Endothelial cell (in vitro differentiated cells): ENCODE measurements at places on chromosomes 4 and X.

- peak; percentile 3 for DNase-seq
Measured at GRCh38 chrX:123731987-123732669, 724 bp downstream of the THOC2 start.

GRCh38 chr4:53196882-53197771 lies 168.7 kb downstream of the SCFD2 start:
- DNase-seq: no peak

DNA sequence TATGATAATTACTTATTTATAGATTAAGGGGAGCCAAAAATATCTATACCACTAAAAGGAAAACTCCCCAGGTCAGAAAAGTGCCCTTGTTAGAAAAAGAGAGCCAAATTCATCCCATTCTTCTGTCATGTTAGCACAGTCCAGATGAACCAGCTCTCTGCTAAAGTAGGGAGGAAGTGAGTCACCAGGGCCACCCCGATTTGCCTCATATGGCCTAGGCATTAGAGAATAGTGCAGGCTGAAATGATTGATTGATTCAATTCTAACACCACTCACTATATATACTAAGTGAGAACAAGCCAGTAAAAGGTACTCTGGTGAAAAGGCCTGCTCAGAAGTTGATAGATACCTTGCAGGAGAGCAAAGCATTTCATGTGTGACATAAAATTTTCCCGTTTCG lies 94.5 kb downstream of the SRPX start:
- DNase-seq: no peak

DNA sequence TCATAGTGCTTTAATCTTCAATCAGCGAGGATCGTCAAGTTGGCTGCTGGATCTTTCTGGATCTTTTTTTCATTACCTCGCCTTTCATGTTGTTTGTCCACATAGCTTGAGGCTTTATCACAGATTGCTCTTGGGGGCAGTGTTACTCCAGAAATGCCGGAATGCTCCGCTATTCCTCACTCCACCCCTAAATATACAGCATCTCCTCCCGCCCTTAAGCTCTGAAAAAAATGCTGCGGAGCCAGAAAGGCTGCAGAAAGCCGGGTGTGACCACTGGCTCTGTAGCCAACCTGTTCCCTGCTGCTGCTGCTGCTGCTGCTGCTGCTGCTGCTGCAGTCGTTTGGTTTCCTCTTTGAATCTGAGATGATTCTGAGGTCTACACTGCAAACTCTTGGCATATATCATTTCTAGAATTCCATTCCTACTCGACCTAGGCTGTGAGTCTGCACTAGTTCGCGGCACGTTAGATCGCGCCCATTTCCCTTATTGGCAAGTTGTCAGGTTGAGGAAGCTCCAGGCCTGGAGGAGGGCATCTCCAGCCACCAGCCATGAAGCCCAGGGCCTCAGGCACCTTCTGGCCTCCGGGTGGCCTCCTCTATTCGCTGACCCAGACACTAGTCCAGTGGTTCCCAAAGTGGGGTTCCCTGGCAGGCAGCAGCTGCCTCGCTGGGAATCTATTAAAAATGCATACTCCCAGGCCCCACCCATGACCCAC lies 34.2 kb downstream of the WDR13 start:
- DNase-seq: peak; percentile 73

DNA sequence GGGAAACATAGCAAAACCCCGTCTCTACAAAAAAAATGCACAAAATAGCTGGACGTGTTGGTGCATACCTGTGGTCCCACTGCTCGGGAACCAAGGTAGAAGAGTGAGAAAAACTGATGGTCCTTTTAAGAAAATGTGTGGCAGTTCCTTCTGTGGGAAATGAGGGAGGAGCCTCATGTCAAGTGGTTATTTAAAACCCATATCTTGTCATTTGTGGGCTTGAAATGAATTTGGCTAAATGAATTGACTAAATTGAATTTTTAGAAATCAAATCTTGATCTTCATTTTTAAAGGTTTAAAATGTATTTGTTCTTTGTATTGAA lies 16.2 kb upstream of the LAMP2 start:
- DNase-seq: no peak

DNA sequence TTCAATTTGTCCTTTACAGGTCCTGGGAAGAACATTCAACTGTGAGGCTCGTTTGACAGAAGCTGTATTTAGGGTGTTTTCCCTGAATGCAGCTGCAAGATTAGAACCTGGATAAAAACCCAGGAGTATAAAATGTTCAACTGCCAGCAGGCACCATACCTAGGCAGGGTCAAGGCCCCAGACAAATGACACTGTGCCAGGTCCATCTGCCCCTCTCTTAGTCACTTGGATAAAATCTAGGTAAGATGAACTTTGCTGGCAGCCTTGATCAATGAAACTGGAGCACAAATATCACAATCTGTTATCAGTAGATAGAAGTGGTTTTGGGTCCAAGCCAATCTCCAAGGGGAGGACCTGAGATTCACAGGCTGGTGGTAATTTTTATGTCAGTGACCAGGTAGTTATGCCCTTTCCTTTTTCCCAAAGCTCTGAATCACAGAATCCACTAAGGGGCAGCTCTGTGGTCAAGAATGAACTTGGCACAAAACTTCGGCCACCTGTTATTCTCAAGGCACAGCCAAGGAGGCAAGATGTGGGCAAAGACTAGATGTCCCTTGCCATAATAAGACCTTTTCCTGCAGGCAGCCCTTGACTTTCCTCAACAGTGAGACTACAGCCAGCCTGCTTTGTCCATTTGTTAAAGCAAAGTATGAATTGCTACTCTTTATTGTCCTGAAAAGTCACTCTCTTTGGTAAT lies 501.0 kb downstream of the PPARGC1A start:
- DNase-seq: no peak

- DNase-seq: no peak
Measured at GRCh38 chr4:106080376-106080775, 185.1 kb downstream of the NPNT start.

DNA sequence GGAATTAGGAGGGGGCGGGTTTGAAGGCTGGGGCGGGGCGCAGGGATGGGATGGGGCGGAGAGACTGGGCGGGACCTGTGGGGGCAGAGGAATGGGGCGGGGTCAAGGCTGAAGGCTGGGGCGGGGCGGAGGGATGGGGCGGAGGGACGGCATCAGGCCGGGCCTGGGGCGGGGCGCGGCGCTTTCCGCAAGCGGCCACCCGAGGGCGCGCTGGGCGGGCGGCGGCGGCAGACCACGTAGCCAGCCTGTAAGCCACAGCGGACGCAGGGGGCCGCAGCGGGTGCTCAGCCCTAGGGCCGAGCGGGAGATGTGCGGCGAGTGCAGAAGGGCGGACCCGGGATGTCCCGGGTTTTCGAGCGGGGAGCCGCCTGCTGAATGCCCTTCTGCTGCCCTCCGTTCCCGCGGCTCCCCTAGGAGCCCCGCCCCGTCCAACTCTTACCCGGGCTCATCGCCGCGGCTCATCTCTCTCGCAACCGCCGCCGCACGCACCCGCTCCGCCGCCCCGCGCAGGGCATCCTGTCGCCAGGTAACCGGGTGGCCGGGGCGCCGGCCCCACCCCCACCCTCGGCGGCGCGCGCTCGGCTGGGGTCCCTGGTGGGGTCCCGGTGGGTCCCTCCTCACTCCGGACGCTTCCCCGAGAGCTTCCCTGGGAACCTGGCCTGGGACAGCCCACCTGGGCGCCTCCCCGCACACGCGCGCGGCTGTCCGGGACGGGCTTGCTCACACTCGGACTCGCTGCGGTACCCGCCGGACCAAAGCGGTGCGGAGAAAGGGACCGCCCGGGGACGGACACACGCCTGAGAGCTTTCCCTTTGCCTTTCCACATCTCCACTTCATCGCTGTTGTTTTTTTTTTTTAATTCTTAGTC lies at the start of gene CCDC110:
TSS of gene CCDC110 (minus strand) at position 499 of the 868 bp plus-strand sequence. CDS start at position 449, 50 bp downstream.
- DNase-seq: peak; percentile 98

DNA sequence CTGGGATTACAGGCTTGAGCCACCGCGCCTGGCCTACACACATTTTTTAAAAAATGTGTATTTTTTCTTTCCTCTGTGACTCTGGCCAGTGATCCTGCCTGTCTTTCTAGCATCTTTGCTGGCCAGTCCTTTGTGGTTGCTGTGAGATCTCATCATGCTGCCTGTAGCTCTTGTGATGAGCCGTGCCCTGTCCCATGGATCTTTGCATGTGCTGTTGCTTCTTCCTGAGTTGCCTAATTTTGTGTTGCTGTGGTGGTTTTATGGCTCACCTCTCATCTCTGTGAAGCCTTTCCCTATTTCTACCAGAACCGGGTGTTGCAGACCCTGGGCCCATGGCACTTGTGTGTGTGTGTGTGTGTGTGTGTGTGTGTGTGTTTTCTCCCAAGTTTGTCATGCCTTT lies 8.3 kb downstream of the NSD2 start:
- no peak for DNase-seq

DNA sequence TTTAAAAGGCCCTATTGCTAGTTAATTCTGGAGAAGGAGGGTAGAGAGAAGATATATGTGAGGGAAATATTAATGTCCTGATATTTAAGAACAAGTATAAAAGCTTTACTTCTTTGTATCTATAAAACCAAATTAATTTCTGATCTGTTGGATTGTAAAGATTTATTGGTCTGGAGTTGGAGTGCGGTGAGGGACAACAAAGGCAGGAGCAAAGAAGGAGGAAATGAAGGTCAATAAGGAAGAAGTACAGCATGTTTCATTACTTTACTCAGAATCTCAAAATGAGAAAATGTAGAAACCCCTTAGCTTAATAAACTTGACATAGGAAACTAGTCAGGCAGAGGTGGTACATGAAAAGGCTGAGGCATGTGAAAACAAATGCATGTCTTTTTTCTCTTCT lies 192.9 kb downstream of the PALLD start:
- DNase-seq: no peak

- no peak for DNase-seq
Measured at GRCh38 chr4:180636696-180637404, 1606.4 kb upstream of the TENM3 start.

DNA sequence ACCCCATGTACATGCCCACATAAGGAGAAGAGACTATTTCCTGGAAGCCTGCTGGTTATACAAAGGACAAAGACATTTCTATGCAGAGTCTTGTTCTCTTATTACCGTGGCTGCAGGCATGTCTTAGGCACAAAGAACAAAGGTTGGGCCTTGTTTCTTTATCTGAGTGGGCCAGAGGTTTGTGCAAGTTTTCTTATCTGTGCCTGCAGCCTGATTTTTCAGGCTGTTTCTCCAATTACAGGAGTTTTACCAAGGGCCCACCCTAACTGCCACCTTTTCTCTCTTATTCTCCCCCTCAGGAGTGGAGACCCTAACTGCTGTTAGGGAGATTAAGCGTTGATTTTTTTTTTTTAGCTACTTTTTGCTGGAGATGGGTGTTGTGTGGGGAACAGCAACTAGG lies 3.5 kb downstream of the TENT5D start:
- DNase-seq: no peak

- no peak for DNase-seq
Measured at GRCh38 chrX:10243106-10243505, 86.3 kb downstream of the CLCN4 start.

GRCh38 chr4:20254511-20255250 lies 3.0 kb downstream of the SLIT2 start:
- peak; percentile 49 for DNase-seq

DNA sequence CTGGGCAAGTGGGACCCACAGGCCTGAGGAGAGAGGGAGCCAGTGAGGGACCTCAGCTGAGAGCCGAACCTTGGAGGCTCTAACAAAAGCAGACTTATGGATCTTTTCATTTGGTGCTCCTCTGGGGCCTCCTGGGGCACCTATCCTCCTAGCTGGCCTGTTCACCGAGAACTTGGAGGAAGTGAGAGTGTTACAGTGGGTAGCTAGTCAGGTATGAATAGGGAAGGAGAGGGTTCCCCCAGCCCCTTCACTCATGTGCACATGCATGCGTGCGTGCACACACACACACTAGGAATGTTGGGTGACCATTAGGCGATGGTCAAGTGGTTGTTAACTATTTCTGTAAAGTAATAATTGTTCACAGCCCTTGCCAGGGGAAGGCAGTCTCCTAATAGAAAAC lies 18.6 kb upstream of the TMEM185A start:
- DNase-seq: no peak

DNA sequence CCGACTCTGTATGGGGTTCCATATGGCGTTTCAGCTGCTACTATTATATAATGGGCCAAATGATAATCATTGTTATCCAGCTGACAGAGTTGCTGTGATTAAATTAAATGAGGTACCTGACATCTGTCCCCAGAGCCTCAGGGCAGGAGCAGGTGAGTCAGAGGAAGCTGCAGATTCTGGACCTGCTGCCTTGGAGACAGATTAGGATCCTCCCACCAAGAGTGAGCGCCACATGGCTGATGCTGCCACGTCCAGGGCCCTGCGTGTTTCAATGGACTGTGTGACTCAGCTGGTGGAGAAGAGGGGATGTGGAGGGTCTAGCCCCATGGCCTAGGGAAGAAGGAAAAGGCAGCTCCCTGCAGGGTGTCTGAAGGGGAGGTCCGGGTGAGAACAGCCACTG lies 28.3 kb upstream of the UXT start:
- DNase-seq: no peak

GRCh38 chr4:99647071-99647470 lies 10.6 kb downstream of the C4orf54 start:
- no peak for DNase-seq

GRCh38 chr4:185222598-185222997 lies 13.2 kb downstream of the SNX25 start:
- DNase-seq: no peak

DNA sequence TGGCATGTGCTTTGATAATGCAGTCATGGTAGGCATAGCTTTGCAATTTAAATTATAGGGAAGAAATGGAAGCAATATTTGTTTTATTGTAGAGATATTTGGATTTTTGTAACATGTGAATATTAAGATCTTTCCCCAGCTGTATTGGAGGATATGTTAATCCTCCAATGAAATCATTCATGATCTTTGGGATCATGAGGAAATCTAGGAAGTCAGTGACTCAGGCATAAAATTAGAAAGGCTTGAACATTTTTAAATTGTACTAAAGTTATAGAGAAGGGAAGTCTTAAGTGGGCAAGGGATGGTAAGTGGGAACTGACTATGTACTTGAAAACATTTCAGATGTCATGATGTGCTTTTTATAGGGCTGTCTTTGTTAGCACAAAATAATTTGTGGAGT lies 46.8 kb downstream of the FIP1L1 start:
- DNase-seq: no peak

DNA sequence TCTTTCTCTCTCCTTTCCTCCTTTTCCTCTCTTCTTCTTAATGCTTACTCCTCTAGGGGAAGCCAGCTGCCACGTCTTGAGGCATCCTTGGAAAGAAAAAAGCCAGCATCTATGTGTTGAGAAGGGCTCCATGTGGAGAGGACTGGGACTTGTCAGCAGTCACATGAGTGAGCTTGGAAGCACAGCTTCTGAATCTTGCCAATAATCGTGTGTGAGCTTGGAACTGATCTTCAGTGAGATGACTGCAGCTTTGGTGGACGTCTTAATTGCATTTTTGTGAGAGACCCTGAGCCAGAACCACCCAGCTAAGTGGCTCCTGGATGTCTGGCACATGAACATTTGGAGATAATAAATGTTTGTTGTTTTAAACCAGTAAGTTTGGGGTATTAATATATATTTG lies 371.7 kb downstream of the SLITRK2 start:
- DNase-seq: no peak

DNA sequence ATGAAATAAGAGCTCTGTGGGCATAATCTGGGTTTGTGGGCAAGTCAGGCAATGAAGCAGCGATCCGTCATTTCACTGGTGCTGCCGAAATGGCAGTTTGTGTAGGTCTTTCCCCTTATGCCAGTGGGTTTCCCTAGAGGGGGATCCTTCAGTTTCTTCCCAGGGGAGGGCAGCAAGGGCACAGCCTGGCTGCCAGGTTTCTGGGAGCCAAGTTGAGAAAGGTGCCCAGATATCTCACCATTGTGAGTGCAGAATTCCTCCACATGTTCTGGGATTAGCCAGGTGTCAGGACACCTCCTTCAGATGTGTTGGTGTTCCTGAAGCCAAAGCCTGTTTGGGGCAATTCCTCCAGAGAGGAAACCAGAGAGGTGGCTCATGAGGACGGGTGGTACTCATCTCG lies 28.0 kb downstream of the MSX1 start:
- DNase-seq: no peak
